ENCODE measurements at places on chromosomes 12 and 14.

- DNase-seq = no peak
These were observed 27.7 kb downstream of the KRT18 start for GRCh38 chr12:52976574-52977071.

DNA sequence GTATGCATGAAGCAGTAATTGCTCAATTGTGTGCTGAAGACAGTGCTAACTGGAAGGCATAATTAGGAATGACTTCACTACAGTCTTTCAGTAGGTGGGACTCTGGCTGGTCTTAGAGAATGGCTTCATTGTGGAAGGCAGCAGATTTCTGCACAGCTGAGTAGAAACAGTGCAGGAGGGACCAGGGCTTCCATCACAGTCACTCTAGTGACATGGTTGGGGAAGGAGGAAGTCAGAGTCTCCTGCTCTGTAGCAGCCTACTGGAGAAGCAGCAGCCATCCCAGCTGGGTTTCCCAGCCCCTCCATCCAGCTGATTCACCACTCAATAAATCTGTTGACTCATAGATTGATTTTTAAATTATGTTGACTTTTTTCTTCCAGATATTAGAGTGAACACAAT is 80.6 kb upstream of the DBX2 start:
- DNase-seq = no peak

DNA sequence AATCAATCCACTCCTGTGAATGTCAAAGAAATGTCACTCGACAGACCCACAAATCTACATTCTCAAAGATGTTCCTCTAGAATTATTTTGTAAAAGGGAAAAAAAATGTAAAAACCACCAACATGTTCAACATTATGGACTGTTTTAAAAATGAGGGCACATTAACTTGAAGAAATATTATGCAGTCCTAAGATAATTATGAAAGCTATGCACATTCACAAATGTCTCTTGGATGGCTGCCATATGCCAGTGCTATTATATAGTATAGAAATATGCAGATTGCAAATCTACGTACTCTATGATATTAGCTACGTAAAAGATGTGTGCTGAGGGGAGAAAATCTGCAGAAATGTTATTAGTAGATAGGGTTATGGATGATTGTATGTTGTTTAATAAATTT is 334.2 kb downstream of the BMP4 start:
- no peak for DNase-seq

- DNase-seq = no peak
These were observed 793.7 kb downstream of the RPS29 start for GRCh38 chr14:48792376-48793024.

DNA sequence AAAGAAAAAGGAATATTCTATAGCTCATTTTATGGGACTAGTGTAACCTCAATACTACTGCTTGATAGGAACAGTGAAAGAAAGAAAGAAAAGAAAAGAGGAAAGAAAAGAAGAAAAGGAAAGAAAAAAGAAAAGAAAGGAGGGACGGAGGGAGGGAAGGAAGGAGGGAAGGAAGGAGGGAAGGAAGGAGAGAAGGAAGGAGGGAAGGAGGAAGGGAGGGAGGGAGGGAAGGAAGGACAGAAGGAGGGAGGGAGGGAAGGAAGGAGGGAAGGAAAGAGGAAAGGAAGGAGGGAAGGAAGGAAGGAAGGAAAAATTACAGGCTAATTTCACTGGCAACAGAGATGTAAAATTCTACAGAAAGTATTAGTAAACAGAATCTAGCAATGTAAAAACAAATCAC is 215.5 kb downstream of the ITPR2 start:
- DNase-seq = no peak

GRCh38 chr12:49698619-49699545 is 8.3 kb downstream of the FMNL3 start:
- peak; percentile 65 for DNase-seq

- DNase-seq = no peak
These were observed 1106.6 kb downstream of the VRK1 start for GRCh38 chr14:97903821-97904220.

DNA sequence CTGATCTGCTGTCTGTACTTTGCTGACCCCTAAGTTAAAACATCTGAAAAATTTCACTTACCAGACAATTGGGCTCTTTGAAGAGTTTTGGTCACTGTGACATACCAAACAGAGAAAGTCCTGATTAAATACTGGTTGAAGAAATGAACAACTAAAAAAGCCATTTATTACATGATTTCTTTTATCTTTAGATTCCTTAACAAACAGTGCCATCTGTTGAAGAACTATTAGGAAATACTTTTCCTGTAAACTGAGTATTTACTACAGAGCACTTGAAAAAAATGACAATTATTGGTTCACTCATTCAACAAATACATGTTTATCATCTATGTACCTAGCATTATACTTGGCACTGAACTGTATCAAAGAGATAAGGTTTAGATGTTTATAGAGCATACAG is 6.5 kb upstream of the WASHC4 start:
- DNase-seq = no peak

DNA sequence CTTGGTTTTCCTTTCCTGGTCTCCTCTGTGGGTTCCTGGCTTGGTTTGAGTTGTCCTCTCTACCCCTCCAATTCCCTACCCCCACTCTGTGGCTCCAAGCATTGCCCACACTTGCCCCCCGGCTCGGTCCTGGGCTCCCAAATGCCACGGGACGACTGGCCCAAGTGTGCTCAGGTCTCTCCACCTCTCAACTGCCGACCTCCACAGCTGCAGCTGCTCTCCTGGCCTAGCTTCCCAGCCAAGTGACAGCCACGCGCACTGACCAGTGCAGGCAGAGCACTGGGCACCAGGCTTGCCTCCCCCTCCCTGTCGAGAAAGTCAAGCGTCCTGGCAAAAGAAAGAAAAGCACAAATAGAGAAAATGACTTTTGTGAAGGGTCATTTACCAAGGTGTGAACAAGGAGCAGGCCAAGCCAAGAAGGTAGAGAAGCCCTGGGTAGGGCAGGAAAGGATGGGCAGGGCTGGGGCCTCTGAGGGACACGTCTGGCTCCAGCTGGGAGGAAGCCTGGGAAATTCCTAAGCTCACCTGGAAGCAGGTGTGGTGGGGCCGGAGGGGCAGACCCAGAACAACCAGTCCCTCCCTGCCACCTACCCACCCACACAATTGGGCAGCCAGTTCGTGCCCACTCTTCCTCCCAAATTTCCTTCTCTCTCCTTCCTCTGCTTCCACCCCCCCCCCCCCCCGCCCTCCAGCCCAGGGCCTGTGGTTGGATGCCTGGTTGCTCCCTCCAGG is 1.8 kb upstream of the CEP170B start:
- DNase-seq = no peak
